Pulmonary artery endothelial cell (primary cell): ENCODE measurements at places on chromosomes 2 and 18. TPM values are rescaled to one million over a fixed set of nuclear protein-coding genes. Genes with fewer than 3 reads are reported as not detected.

Gene LCT
- total RNA-seq: not detected in 2 replicates

Gene EML6
- total RNA-seq: 1.1 and 2.0 TPM in 2 replicates

DNA sequence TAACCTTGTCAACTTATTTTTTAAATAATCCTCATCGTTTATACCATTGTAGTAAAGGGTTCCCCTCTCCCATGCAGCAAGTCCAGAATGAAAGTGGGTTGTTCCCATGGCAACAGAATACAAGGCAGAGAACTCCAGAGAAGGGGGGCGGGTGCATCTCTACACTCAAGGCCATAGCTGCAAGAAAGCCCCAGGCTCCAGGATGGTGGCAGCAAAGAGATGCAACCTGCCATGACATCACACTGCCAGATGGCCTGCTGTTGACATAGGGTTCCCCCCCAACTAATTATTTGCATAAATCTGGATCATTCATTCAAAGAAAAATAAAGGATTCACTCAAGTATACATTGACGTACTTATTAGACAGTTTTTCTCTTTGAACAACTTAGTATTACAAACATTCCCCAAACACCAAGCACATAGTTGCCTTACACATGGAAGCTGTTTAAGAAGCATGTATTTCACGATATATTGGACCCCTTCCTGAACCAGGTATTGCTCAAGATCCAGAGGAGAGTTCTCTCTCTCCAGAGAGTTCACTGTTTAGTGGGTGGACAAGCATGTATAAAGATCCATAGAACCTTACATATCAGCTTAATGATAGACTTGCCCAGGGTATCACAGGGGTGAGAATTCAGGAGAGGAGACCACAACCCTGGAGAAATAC, 87.4 kb upstream of the KLF7 start:
- no peak for DNase-seq

DNA sequence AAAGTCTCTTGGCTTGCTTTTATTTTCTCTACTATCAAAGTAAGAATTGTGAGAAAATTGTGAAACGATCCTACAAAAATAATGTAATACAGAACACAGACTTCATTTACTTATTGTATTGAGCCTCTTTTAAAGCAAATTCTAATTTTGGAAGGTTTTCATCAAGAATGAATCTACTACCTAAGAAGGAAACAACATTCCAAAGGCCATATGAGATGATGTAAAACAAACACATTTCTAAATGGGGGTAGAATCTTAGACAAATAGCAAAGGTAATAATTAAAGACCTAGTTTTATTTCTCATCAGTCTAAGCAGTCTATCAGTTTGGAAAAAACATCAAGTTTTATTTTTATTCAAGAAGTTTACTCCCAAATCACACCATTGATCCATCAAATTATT, 20.6 kb downstream of the FN1 start:
- DNase-seq: no peak

GRCh38 chr18:76451396-76452331, 43.4 kb downstream of the ZNF516 start:
- DNase-seq: no peak
